Small intestine (tissue), 16 donors: ENCODE measurements at places on chromosomes 1 and 21. TPM values are rescaled to one million over a fixed set of nuclear protein-coding genes. Genes with fewer than 3 reads are reported as not detected.

Gene CRNN
- polyA plus RNA-seq, result 2.2 TPM

Gene RBM34
- 67.8 TPM for polyA plus RNA-seq

Gene DEPDC1
- 0.27 TPM for polyA plus RNA-seq

DNA sequence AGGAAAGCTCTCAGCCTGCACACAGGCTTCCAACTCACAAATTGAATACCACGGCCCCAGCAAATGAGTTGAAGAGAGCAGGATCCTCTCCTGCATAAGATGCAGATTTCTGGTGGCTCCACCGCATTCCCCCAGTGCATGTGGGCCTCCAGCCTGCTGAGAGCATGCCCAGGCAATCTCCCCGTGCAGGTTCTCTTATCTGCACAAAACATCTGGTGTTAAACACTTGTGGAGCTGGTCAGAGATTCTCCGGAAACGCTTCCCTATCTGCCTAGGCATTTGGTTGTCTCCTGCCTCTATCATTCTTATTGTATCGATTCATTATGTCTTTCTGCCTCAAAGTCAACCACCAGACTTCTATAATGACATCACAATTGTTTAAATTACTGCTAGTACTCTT, 1349.0 kb upstream of the B3GALT2 start:
- no peak overlapping the region for H3K4me3 ChIP-seq
- DNase-seq, result no peak
- H3K27ac ChIP-seq, result no peak overlapping the region
- no peaks in the 10 kb centered on the region for H3K36me3 ChIP-seq
- no peaks in the 10 kb centered on the region for H3K27me3 ChIP-seq

GRCh38 chr21:45530423-45531113, 11.7 kb downstream of the SLC19A1 start:
- no peak overlapping the region for H3K4me3 ChIP-seq
- no peak for DNase-seq
- H3K4me1 ChIP-seq, result peaks cover 4% of the 10 kb centered on the region
- no peaks in the 10 kb centered on the region for H3K27me3 ChIP-seq

GRCh38 chr1:66692681-66693080, 59.6 kb upstream of the DYNLT5 start:
- no peak overlapping the region for H3K27ac ChIP-seq
- no peak for DNase-seq
- no peaks in the 10 kb centered on the region for H3K4me1 ChIP-seq
- no peaks in the 10 kb centered on the region for H3K27me3 ChIP-seq
- H3K4me3 ChIP-seq, result no peak overlapping the region
- H3K36me3 ChIP-seq, result no peaks in the 10 kb centered on the region

Gene AVPR1B
- polyA plus RNA-seq, result 0.75 TPM

DNA sequence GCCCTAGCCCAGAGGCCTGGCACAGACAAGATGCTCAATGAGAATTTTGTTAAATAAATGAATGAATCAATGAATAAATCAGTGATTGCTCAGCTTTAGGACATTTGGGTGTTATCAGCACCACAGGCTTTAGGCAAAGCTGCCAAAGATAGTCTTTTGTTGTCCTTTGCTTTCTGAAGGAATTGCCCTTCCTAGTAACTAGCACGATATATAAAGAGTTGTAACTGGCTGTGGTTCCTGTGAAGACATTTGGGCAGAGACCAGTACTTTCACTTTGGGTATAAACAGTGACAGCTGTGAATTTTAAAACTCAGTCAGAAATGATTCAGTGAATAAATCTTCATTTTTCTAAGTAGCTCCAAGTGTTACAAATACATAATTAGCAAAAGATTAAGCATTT, 13.3 kb downstream of the RNU5D-1 start:
- H3K27ac ChIP-seq, result no peak overlapping the region
- H3K4me1 ChIP-seq, result no peaks in the 10 kb centered on the region
- H3K27me3 ChIP-seq, result no peaks in the 10 kb centered on the region
- H3K4me3 ChIP-seq, result no peak overlapping the region
- no peak for DNase-seq

Gene PDE9A
- 31.0 TPM for polyA plus RNA-seq

- DNase-seq, result no peak
- H3K4me1 ChIP-seq, result no peaks in the 10 kb centered on the region
- no peak overlapping the region for H3K4me3 ChIP-seq
- peaks cover 3% of the 10 kb centered on the region for H3K27me3 ChIP-seq
These were observed 61.2 kb upstream of the VTCN1 start for GRCh38 chr1:117271959-117272358.

GRCh38 chr1:70542856-70543255, 131.8 kb downstream of the CTH start:
- no peak for DNase-seq
- no peaks in the 10 kb centered on the region for H3K27me3 ChIP-seq
- no peaks in the 10 kb centered on the region for H3K36me3 ChIP-seq

GRCh38 chr1:60825593-60825992, 256.8 kb upstream of the NFIA start:
- H3K4me1 ChIP-seq, result no peaks in the 10 kb centered on the region
- no peak overlapping the region for H3K4me3 ChIP-seq
- DNase-seq, result peak; percentile 20
- H3K27ac ChIP-seq, result no peak overlapping the region

Gene CTSE
- 13.0 TPM for polyA plus RNA-seq

GRCh38 chr1:168601051-168601450, 24.6 kb downstream of the XCL1 start:
- DNase-seq, result no peak
- no peaks in the 10 kb centered on the region for H3K36me3 ChIP-seq
- no peak overlapping the region for H3K27ac ChIP-seq

Gene CDK11B
- 24.6 TPM for polyA plus RNA-seq

Gene SYT14
- 0.13 TPM for polyA plus RNA-seq

Gene RAB7B
- 3.6 TPM for polyA plus RNA-seq

DNA sequence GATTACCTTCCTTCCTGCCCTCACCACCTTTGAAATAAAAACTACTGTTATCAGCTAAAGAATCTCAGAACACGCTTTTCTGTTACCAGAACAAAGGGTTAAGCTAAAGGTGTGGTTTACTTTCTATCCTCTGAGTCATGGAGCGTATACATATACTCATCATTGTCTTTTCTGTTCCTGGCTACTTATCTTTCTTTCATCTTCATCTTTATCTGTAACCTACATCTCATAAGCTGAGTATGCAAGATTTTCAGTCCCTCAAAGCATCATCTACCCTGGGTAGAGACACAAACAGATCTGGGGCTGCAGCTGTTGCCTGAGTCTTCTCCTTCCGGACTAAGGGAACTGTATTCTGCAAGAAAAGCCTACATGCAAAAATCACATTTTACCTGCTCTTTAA, 75.6 kb downstream of the LMO4 start:
- no peak for DNase-seq
- H3K27ac ChIP-seq, result no peak overlapping the region
- no peak overlapping the region for H3K4me3 ChIP-seq
- H3K4me1 ChIP-seq, result no peaks in the 10 kb centered on the region
- no peaks in the 10 kb centered on the region for H3K27me3 ChIP-seq

DNA sequence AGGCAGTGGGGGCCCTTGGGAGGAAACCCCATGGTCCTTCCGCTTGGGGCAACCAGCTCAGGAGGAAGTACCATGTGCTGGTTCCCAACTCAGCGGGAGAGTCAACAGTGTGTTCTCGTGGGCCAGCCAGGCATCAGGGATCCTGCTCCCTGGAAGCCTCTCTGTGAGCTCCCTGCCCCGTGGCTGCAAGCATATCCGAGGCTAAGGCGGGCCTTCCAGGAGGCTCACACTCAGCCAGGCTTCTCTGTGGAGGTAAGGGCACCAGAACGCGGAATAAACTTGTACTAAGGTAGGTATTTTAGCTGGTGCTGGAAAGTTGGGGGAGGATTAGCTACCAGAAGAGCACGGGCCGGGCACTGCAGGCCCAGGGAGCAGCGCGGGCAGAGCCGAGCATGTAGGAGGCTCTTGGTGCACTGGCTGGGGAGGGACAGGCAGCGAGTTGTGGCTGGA, 74.7 kb upstream of the POU3F1 start:
- H3K27me3 ChIP-seq, result no peaks in the 10 kb centered on the region
- no peak overlapping the region for H3K27ac ChIP-seq
- no peaks in the 10 kb centered on the region for H3K36me3 ChIP-seq
- no peak for DNase-seq
- no peak overlapping the region for H3K4me3 ChIP-seq
- H3K4me1 ChIP-seq, result no peaks in the 10 kb centered on the region

DNA sequence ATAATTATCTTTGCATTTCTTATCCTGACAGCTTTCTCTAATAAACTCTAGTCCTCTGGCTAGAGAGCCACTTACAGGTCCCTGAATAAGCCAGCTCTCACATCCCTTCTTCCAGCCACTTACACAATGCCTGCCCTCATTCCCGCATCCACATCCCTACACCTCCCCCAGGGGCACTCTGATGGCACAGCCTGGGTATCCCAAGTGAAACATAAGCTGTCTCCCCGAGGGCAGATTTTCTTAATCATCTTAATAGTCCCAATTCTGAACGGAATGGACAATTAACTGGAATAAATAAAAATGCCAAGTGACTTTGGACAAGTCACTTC, 4.9 kb downstream of the RHOC start:
- no peak for DNase-seq
- peaks cover 10% of the 10 kb centered on the region for H3K36me3 ChIP-seq
- peaks cover 84% of the 10 kb centered on the region for H3K4me1 ChIP-seq
- peak overlapping the region; percentile 69 for H3K27ac ChIP-seq
- H3K4me3 ChIP-seq, result no peak overlapping the region
- H3K27me3 ChIP-seq, result no peaks in the 10 kb centered on the region

DNA sequence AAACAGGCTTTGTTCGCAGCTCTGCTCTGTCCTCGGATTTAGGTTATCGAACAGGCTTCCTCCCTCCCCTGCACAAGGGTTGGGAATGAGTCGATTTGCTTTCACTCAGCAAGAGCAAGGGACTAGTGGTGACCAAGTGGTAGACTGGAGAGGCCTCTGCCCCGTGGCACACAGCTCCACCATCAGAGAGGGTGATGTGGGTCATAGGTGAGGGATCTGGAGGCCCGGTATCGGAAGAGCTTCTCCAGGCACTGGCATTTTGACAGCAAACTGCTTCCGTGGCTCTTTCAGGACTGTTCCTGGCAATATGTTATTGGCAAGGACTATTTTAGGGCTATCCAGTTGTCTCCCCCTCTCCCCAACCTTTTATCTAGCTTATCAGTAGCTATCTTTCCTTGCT, 3.1 kb upstream of the ELF3 start:
- no peak overlapping the region for H3K4me3 ChIP-seq
- peaks cover 31% of the 10 kb centered on the region for H3K4me1 ChIP-seq

- no peaks in the 10 kb centered on the region for H3K27me3 ChIP-seq
- H3K27ac ChIP-seq, result no peak overlapping the region
- H3K36me3 ChIP-seq, result peaks cover 8% of the 10 kb centered on the region
- DNase-seq, result no peak
These were observed 16.7 kb downstream of the NMNAT1 start for GRCh38 chr1:9960011-9960410.

Gene PLD5
- polyA plus RNA-seq, result 0.13 TPM

DNA sequence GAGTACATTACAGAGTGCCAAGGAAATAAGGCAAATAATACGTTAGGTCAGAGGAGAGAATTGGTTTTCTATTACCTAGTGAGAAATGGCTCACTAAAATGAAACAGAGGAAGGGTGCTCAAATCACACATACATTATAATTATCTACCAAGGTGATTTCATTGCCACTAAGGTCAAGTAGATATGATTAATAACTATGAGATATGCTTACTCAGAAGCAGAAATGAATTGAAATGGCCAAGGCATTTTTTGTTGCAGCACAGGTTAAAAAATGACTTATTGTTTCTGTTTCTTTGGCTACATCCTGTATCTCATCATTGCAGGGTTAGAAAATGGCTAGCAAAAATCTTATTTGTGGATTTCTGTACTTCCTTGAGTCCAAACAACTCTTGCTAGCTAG, 154.5 kb upstream of the GORAB start:
- no peak overlapping the region for H3K4me3 ChIP-seq
- H3K36me3 ChIP-seq, result no peaks in the 10 kb centered on the region
- H3K4me1 ChIP-seq, result no peaks in the 10 kb centered on the region
- no peaks in the 10 kb centered on the region for H3K27me3 ChIP-seq
- DNase-seq, result no peak

Gene LAMB3
- polyA plus RNA-seq, result 218 TPM

DNA sequence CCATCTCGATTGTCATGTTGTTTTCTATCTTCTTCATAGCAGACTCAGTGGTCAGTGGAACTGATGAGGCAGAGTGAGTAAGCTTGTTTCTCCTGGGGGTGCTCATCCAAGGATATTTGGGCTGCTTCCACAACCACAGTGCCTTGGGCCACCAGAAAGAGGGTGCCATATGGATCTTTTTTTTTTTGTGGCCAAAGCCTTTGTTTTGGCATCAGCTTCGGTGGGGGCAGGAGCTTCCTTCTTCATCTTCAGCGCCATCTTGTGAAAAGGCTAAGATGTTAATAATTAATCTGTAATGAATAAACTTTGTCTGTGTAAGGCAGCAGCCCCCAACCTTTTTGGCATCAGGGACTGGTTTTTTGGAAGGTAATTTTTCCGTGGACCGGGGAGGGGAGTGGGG, 6.6 kb upstream of the PLPP3 start:
- H3K27me3 ChIP-seq, result no peaks in the 10 kb centered on the region
- no peaks in the 10 kb centered on the region for H3K36me3 ChIP-seq
- H3K27ac ChIP-seq, result no peak overlapping the region
- no peaks in the 10 kb centered on the region for H3K4me1 ChIP-seq
- DNase-seq, result no peak
- H3K4me3 ChIP-seq, result no peak overlapping the region

Gene RNU1-4
- not detected for polyA plus RNA-seq

Gene LCE2B
- not detected for polyA plus RNA-seq

Gene GBP7
- not detected for polyA plus RNA-seq

DNA sequence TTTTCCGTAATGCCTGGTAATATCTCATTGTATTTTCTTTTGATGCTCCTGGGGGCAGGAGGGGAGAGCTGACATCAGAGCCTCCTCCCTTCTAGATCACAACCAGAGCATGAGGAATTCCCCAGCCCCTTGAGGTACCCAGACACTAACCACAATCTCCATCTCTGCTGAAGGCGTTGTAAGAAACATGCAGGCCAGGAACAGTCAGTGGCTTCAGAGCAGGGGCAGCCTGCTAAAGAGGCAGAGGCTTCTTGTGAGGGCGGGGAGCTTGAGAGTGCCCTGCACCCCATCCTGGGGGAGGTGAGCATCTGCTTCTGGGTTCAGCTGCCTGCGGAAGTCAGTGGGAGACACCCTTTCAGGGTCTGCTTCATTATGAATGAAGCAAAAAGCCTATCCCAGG, 19.0 kb downstream of the MAPKAPK2 start:
- H3K4me3 ChIP-seq, result no peak overlapping the region
- H3K27ac ChIP-seq, result no peak overlapping the region
- no peak for DNase-seq
- H3K27me3 ChIP-seq, result no peaks in the 10 kb centered on the region
- peaks cover 41% of the 10 kb centered on the region for H3K36me3 ChIP-seq

Gene LCE6A
- not detected for polyA plus RNA-seq

Gene TOE1
- polyA plus RNA-seq, result 14.0 TPM
